ENCODE measurements at places on chromosomes 1 and 21.

- no peak for DNase-seq
Measured at GRCh38 chr1:11354893-11355553, 82.0 kb downstream of the UBIAD1 start.

- no peak for DNase-seq
Measured at GRCh38 chr1:213066363-213066762, 15.3 kb downstream of the RPS6KC1 start.

DNA sequence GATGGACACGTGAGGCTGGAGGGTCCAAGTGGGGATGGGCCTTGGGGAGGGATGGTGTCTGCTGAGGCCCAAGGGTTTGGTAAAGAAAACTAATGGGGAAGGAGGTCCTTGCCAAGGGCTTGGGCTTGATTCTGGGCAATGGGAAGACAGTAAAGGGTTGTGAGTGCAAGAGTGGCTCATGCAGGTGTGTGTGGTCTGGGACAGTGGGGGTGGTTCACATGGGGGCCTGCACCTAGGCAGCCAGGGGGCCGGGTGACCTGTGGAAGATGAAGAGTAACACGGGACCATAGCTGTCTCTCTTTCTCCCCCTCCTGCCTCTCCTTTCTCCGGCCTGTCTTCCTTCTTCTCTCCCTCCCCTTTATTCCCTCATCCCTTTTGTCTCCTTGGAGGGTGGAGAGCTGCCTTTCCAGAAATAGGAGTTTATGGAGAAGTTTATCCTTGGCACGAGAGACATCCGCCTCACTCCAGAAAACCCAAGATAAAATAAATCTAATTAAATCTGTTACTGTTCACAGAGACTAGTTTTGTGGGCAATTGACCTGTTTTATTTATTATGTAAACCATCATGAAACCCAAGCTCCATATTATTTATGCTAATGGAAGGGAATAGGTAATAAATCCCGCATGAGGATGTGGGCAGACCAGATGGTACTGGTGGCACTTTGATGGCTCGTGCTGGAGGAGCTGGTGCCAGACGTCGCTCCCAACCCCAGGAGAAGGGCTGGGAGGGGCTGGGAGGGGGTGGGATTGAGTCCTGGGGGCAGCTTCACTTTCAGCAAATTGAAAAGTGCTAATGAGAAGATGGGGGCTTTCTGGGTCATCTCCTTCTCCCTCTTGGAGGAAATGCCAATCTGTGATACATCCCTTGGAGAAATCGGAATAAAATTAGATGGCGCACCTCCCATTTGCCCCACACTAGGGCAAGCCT, 272.9 kb upstream of the CSF3R start:
- no peak for DNase-seq

- peak; percentile 74 for DNase-seq
Measured at GRCh38 chr1:97920832-97921571, at the start of gene DPYD. DPYD (minus strand) TSS chr1:97921034; CDS start chr1:97920922, 112 bp downstream.

- DNase-seq, result no peak
Measured at GRCh38 chr1:2472561-2473177, 3.4 kb upstream of the PLCH2 start.

DNA sequence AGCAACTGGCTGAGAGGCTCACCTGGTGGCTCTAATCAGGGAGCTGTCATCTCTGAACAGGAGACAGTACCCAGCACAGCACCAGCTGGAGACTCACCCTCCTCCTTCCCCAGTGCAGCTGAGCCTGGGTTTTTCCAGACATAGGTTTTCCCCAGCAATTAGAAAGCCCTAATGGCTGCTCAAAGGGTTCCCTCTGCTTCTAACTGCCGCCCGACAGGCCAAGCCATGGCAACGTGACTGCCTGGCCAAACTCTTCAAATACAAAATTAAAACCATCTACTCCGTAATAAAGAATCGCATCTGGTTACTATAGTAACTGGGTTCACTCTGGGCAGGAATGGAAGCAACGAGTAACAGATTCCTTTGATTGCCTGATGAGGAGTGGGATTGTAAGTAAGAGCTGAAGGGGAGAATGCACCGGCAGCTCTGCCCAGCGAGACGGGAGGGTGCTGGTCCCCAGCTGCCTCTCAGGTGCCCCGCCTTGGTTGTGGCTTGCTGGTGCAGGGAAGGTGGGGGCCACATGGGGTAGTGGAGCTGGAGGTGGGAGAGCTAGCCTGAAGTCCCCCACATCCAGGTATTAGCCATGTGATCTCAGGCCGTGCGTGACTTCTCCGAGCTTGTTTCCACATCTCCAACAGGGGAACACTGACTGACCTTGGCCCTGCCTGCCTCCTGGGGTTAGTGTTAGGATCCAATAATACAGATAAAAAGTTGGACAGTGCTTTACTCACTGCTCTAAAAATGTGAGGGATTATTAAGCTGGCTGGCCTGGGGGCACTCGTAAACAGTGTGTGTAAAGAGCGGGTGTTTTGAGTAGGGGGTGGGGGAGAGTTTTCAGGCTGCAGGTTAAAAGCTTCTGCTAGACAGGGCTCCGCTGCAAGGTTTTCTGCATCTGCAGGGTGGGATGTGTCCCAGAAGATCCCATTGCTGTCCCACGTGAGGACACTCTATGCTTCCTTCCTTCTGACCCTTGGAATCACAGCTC, 94.2 kb downstream of the KCNN3 start:
- no peak for DNase-seq

GRCh38 chr1:79353224-79353623, 346.7 kb upstream of the ADGRL4 start:
- no peak for DNase-seq

GRCh38 chr1:245397771-245398170, 243.0 kb downstream of the KIF26B start:
- no peak for DNase-seq

DNA sequence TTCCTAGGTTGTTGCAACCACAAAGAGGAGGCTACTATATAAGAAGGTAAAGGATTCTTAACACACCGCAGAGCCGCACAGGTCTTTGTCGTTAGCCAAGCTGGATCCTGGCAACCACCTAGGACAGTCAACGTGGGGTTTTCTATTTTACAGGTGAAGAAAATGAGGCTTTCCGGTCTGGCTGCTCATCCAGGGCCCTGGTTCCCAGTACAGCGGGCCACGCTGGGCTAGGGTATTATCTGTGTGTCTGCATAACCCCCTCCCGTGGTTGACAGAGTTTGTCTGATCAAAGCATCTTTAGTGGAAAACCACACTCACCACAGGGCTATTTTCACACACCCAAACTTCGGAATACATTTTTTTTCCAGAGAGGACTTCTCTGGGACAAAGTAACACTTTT, 39.0 kb upstream of the PDE9A start:
- DNase-seq, result no peak

DNA sequence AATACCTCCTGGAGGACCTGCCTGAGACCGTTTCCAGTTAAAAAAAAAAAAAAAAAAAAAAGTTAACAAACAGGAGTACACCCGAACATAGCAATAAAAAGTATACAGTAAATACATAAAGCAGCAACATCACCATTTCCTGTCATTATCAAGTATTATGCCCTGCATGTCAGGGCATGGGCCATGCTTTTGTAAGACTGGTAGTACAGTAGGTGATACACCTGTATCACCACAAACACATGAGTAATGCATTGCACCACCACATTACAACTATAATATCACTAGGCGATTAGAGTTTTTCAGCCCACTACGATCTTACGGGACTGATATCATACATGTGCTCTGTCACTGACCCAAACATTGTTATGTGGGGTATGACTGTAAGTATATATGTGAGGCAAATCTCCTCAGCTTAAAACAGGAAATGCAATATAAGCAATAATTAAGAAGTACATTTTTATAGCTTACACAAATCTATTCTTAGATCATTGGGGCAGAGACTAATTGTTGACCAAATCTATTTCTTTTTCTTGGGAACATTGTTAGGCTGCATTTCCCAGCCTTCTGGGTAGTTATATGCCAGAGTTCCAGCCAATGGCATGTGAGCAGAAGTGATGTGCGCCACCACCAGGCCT, 98.1 kb downstream of the PLD5 start:
- DNase-seq, result no peak

DNA sequence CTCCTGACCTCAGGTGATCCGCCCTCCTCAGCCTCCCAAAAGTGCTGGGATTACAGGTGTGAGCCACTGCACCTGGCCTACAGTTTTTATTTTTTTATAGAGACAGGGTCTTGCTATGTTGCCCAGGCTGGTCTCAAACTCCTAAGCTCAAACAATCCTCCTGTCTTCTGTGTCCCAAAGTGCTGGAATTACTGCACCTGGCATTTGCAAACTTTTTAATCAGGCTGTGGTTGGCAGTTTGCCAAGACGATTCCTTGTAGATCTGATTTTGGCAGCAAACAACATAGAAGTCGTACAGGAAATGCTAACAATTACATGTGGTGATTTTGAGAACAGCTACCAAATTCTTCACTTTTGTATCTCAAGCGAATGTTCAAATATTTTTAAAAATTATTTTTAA, 10.1 kb downstream of the RBP7 start:
- no peak for DNase-seq

DNA sequence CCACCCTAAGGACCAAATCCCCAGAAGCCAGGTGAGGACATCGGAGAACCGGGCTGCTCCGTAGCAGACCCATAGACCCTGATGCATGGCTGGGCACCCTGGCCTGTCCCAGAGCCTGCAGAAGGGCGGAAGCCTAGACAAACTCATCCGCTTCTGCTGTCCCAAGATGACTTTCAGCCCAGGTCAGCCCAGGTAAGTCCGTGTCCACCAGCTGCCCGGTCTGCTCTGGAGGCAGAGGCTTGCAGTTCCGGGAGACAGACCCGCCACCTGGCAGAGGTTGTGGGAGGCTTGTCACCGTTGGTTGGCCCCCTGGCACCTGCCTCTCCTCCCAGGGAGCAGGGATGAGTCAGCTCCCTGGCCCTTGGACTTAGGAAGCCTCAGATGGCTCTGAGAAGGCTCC, 22.8 kb upstream of the POFUT2 start:
- DNase-seq, result no peak

GRCh38 chr1:27060891-27061290, 48.2 kb upstream of the TENT5B start:
- DNase-seq, result no peak

- DNase-seq, result no peak
Measured at GRCh38 chr1:246638941-246639655, 72.8 kb downstream of the CNST start.

GRCh38 chr1:40450495-40451237, 390 bp downstream of the ZFP69B start:
- DNase-seq, result peak; percentile 72

- DNase-seq, result no peak
Measured at GRCh38 chr1:18945401-18945849, 11.1 kb downstream of the IFFO2 start.

DNA sequence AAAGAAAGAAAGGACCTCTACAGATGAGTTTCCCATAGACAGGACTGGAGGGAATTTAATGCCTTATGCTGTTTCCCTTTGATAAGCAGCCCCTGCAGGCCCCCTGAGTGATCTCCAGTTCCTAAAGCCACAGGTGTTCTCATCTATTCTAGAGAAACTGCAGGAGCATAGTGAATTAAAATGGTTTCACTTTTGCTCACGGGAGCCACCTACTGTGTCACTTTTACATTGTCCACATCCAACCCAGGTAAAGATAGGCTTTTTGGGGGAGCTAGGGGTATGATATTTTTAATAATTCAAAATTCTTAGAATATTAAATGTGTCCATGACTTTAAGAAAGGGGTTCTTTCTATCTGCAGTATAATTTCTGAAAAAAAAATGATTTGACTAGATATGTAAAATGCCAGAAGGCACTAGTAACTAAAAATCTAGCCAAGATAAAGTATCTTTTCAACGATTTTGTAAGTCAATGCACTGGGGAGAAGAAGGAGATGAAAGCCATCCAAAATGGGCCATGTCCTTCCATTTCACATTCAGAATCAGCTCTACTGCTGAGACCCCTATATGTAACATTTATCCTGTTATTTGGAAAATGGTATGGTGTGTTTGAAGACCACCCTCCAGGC, 267.3 kb upstream of the DUSP10 start:
- no peak for DNase-seq

DNA sequence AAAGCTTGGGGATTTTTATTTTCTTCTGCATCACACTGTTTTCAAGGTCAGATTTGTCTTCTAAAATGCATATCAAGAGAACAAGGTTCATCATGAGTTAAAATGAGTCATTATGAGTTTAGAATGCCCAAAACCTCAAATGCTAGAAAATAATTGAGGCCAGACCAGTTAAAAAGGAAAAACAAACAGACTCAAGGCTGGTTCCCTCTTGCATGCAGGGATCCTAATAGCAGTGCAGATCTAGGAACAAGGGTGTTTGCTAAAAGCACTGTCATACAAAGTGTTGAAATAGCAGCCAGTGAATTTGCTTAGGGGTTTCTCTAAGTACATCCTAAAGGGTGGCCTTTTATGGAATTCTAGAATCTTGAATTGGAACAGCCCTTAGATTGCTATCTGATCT, 15.3 kb downstream of the BEND5 start:
- no peak for DNase-seq

DNA sequence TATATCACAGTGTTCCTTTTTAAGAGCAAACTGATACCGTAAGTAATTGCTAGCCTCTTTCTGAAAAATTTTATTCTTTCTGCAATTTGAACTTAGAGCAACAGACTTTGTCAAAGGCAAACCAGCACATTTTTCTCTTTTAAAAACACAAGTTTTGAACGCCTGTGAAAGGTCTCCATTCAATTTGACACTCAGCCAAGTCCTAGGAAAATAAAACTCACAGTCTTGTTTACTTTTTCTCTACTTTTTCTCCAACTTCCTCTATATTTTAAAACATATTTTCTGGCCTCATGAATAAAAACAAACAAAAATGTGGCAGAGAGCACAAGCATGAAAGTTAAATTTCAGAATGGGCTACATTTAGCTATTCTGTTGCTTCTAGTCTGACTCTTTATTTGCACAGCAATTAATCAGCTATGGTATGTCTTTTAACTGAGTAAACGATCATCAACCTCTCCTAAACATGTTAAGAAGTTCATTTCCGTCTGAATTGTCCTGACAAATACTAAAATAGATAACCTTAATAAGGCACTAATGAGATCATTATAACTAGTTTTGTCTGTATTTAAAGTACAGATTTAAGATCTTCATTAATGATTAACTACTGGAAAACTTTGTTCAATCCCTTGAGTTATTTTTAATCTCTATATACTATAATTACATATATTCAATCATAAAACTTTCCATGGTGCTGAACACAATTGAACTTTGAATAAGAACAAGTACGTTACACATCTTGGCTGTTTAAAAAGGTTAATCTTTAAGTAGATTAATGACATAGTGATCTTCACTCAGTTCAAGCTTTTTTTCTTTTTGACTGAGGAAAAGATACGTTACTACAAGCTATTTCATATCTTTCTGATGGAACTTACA, 550.6 kb downstream of the PTBP2 start:
- no peak for DNase-seq

GRCh38 chr1:186499571-186499970, 38.7 kb upstream of the PDC start:
- DNase-seq, result no peak

DNA sequence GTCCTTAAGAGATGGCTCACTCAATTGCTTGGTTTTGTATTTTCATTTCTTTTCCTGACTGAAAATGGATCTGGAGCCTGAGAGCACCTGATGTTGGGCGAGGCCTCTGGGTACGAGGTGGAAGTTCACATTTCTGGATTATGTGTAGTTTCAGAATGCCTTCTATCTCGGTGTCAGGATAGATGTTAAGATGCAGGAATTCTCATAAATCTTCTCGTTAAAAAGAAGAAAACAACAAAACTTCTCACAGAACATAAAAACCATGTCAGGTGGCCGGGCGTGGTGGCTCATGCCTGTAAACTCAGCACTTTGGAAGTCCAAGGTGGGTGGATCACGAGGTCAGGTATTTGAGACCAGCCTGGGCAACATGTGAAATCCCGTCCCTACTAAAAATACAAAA, 101.8 kb downstream of the RHOU start:
- no peak for DNase-seq

- no peak for DNase-seq
Measured at GRCh38 chr1:25036117-25036546, 106.1 kb upstream of the RUNX3 start.
